T-helper 17 cell (primary cell): ENCODE measurements at places on chromosomes 16 and 17.

GRCh38 chr17:38748892-38749222 lies 721 bp upstream of the PCGF2 start:
- DNase-seq = no peak

DNA sequence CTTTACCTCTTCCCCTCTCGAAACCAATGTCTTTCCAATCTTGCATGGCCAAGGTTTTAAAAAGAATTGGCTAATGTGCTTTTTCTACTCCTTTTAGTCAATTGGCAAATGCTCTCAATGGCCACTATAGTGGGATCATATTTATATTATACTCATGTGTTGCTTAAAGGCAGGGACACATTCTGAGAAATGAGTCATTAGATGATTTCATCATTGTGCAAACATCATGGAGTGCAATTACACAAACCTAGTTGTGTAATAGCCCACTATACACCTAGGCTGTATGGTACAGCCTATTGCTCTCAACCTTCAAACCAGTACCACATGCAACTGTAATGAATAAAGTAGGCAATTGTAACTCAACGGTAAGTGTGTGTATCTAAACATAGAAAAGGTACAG lies 180.9 kb downstream of the HS3ST3A1 start:
- no peak for DNase-seq

DNA sequence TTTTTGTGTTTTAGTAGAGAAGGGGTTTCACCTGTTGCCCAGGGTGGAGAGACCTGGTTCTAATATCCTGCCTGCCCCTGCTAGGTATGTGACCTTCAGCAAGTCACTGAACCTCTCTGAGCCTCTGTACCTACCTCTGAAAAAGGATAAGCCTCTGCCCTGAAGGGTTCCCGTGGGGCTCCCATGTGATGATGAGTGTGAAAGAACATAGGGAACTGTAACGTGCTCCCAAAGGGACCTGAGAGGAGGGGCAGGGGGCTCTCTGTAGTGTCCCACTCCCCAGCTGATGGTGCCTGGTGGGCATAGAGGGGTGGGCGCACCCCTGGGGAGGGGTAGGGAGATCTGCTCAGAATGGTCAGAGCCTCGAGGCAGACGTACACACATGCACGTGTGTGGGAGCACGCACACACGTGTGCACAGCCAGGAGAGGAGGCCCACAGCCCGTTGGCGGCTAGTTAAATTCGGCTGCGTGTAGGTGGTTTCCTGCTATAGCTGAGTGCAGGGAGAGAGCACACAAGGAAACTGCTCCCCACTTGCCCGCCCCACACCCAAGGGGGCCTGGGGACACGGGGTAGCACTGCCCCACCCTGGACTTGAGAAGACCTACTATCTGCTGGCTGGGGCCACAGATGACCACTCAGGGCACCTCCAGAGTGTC lies 6.7 kb downstream of the KCNH4 start:
- DNase-seq = no peak

DNA sequence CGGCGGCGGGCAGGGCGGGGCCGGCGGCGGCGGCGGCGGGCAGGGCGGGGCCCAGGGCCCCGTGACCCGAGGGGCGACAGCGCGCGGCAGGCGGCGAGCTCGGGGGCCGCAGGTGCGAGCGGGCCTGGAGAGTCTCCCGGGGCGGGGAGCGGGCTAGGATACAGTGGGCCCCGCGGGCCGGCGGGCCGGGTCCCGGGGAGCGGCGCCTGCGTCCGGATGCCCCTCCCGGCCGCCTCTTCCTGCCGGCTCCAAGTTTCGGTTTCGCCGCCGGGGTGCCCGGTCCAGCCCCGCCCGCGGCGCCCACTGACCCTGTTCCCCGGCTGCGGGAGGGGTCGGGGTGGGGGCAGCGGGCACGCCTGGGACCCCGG lies at the start of gene RNF213:
Gene RNF213, plus strand, starts transcription at position 62 of the 368 bp plus-strand sequence. CDS start 2,830 bp downstream, outside the sequence.
- peak; percentile 65 for DNase-seq

DNA sequence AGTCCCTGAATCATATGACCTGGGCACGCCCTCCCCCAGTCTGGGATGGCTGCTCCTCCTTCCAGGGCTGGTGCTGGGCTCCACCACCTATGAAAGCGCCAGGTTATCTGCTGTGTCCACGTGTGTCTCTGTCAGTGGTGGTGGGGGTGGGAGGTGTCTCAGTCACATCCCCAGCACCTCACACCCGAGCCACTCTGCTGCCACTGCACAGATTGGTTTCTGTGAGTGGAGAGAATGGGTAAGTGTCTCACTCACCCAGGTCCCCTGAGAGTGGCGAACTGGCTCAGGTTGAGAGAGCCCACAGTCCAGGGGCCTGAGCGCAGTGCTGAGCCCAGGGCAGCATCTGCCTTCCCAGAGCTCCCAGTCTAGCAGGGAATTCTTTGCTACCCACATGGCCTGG lies 79.0 kb downstream of the PLD6 start:
- no peak for DNase-seq

DNA sequence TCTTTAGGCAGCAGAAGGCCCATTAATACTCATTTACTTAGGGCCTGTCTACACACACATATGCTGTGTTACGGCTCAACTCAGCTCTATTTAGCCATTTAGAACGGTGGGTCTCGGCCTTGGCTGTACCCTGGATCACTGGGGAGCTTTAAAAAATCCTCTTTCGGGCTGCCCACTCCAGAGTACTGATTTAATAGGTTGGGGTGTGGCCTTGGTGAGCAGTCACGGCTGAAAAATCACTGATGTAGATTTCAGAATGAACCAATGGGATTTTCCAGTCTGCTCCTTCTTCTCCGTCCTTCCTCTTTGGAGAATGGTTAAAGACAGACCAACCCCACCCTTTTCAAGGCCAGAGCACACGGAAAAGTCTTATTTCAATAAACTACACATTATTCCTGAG lies 223.5 kb downstream of the CCDC182 start:
- DNase-seq = no peak

GRCh38 chr17:49571764-49572163 lies 3.9 kb upstream of the NXPH3 start:
- DNase-seq = no peak

GRCh38 chr17:64133546-64134215 lies 3.7 kb upstream of the ERN1 start:
- no peak for DNase-seq

DNA sequence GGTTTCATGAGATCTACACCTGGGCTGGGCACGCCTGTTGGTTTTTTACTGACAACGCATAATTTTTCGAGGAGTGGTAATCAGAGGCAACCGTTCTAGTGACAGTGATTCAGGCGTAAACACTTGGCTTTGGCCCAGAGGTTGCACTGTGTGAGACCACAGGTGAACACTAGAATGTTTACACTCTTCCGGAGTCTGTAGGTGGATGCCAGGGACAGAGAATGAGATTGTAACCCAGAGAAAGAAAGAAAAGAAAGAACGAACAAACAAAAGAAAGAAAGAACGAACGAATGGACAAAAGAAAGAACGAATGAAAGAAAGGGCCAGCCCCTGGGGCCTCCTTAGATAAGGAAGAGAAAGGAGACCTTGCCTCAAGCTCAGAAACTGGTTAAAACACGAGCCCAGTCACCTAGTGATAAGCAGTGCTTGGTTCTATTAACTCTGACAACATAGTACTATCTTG lies 113.2 kb downstream of the PRKCB start:
- DNase-seq = peak; percentile 10

- no peak for DNase-seq
These were observed 147.0 kb downstream of the HS3ST4 start for GRCh38 chr16:25838724-25839186.

DNA sequence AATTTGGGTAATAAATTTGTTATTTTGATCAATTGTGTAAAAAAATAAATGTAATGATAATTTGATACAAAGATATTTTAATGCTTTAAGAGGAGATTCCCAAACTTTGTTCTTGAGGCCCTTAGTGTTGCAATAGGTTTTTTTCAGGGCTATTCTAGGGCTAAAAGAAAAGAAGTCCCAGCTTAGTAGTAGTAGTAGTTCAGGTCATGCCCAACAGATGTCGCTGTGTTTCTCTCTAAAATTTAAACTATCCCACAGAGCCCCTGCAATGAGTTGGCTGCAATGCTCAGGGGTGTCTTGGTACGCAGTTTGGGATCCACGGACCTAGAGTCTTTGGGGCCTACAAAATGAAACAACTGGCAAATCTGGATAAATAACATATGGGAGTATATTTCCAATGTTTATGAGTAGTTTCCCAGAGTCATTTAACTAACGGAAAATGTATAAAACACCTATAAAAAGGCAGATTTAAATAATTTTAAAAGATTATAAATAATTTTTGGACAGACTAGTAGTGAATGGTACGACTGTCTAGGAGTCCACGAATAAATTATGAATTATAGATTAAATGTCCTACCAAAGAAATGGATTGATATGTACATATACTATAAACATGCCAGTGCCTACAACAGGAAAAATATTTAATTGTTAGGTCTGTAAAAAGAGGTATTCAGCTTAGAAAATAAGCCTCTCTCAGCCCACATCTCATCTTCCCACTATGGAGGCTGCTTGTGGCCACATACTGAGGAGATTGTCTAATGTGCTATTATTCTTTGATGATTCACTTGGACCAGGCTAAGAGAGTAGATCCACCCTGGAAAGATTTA lies 228.5 kb upstream of the PMFBP1 start:
- DNase-seq = no peak

DNA sequence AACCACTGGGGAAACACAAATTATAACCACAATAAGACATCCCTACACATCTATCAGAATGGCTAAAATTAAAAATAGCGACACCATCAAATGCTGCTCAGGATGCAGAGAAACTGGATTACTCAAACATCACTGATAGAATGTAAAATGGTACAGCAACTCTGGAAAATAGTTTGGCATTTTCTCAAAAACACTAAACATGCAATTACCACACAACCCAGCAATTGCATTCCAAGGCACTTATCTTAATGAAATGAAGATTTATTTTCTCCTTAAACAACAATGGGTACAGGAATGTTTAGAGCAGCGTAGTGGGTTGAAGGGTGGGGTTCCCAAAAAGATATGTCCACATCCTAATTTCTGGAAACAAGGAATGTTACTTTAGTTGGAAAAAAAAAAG lies 309.0 kb upstream of the PMFBP1 start:
- DNase-seq = no peak

- DNase-seq = no peak
These were observed 47.1 kb downstream of the USP10 start for GRCh38 chr16:84746875-84747274.

GRCh38 chr17:38442548-38442947 lies 14.3 kb downstream of the ARHGAP23 start:
- no peak for DNase-seq

DNA sequence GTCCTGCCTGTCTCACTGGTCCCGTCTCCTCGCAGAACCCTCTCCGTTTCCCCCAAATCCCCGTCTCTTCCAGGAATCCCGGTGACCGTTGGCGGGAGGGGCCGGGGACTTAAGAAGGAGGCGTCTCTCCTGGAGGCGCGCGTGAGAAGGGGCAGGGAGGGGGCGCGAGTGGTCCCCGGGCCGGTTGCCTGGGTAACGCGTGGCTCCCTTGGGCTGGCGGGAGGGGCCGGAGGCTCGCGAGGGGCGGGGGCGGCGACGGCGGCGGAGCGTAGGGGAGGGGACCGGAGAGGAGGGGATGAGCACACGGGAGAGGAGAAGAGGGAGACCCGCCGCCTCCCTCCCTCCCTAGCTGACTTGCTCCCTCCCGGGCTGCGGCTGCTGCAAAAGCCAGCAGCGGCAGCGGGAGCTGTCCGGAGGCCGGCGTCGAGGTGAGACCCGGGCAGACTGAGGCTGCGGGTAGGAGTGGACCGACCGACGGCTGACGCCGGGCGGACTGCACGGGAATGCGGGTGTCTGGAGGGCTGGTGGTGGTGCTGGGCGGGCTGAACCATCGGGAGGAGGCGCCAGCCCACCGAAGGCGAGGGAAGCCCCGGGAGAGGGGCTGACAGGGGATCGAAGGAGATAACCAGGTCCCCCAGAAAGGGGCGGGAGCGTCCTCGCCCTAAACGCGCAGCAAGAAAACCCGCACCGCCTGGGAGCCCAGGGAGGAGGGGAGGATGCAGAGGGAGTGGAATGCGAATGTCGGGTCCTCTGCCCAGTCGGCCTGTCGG lies at the start of gene PRRT2:
Gene PRRT2, plus strand, starts transcription at position 298 of the 770 bp plus-strand sequence. CDS start 862 bp downstream, outside the sequence.
- DNase-seq = peak; percentile 48

GRCh38 chr16:70770626-70771552 lies 30.1 kb downstream of the VAC14 start:
- no peak for DNase-seq

- no peak for DNase-seq
These were observed 157.0 kb downstream of the C16orf95 start for GRCh38 chr16:87160234-87160636.

DNA sequence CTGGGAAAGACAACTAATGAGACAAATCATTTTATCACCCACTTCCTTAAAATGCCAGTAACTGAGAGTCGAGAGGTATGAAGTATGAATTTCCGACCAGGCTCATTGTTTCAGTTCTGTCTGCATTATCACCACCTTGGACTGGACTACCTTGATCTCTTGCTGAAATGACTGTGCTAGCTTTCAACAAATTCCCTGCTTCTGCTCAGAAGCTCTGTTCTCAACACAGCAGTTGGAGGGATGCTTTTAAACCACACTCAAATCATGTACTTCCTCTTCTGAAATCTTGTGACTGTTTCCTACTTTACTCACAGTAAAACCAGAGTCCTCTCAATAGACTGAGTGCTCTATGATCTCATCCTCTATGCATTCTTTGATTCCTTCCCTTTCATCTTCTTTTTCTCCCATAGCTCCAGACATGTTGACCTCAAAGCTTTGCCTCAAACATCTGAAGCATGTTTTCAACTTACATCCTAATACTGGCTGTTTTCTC lies 195.8 kb downstream of the KCNJ2 start:
- DNase-seq = no peak

DNA sequence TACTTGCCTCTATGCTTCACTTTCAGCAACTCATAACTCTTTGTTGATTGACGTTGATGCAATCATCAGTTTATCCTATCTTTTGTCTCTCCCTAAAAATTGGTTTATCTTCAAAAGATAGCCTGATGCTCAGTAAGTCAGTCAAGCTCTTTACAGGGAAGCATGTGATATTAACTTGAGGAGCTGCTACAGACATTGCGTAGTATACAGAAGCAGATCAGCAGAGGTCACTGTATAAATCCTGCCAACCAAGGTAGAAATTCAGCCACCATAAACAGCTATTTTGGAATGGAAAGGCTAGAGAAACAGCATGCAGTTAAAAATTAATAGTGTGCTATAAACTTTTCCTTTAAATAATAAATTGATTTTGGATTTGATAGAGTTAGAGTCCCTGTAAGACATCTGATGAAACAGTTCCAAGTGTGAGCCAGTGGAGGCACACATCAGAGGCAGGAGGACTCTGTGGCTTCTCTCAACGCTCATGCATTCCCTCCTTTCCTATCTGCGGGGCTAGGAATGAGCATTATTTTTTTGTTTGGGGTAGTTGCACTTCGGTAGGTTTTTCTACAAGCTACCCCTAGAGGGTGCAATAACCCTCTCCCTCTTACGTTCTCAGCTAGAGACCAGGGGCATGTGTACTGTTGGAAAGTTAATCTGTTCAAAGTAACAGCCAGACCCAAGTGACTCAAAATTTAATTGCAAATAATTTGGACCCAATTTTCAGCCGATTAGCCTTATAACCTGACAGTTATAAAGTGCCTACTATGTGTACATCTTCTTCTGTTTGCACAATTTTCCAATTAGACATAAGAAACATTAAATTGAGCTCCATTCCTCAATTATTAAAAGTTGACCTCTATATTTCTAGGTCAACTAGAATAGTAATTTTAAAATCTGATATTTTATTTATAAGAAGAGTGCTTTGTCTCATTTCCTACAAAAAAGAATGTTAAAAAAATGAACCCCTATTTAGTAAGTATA lies 647.7 kb upstream of the SOX9 start:
- no peak for DNase-seq

- DNase-seq = peak; percentile 40
These were observed 6.2 kb downstream of the PHOSPHO1 start for GRCh38 chr17:49224198-49224996.
